ENCODE measurements at places on chromosomes 4 and X.

DNA sequence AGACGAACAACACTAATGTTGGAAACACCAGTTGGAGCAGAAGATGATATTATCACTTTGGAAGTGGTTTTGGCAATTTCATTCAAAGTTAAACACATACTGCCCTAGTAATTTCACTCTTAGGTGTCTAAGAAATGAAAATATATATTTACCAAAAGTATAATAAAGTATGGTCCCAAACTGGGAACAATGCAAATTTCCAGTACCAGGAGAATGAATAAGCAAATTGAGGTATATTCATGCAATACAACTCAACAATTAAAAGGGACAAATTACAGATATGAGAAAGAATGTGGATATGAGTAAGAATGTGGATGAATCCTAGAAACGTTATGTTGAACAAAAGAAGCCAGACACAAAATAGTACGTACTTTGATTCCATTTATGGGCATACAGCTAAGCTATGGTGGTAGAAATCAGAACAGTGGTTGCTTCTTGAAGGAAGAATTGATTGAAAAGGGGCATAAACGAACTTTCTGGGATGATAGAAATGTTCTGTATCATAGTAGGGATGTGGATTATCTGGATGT lies 10.0 kb downstream of the ELMOD2 start:
- no peak for DNase-seq

DNA sequence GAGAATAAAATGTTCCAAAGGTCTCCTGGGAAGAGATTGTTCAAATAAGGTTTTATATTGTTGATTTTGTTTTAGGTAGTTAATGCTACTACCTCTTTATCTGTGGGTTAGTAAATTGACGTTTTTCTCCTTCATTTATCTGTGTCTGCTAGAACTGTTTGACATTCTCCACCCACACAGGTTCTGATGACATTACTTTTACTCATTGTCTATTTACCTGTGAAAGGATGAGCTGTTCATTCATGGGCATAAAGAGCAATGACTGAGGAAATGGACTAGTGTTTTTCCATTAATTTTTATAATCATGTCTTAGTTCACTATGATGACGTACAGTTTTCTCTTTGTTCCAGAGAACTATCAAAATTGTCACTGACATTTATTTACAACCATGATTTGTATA lies 75.6 kb downstream of the CPE start:
- DNase-seq: no peak

DNA sequence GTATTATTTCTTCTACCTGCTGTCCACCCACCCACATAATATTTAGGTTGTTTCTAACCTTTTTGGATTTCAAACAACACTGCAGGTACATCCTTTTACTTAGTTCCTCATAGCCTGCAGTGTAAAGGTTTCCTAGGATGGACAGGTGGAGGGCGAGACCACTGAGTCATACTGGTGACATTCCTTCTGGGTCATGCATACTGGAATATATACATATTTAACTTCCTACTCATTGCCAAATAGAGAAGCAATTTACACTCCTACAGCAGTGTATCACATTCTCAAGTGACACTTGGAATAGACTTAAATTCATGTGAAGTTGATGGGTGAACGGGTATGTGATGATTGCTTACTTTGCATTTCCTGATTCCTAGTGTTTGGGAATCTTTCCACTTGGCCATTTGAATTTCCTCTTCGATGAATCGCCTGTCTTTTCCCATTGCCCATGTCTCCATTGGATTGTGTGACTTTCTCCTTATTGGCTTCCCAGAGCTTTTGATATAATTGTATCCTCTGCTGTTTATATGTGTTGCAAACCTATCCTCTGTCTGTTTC lies 8.2 kb upstream of the PPP2R2C start:
- DNase-seq: no peak

GRCh38 chrX:70292788-70293187 lies 2.9 kb downstream of the KIF4A start:
- DNase-seq: no peak

GRCh38 chrX:139725720-139726119 lies 17.8 kb upstream of the MCF2 start:
- no peak for DNase-seq

DNA sequence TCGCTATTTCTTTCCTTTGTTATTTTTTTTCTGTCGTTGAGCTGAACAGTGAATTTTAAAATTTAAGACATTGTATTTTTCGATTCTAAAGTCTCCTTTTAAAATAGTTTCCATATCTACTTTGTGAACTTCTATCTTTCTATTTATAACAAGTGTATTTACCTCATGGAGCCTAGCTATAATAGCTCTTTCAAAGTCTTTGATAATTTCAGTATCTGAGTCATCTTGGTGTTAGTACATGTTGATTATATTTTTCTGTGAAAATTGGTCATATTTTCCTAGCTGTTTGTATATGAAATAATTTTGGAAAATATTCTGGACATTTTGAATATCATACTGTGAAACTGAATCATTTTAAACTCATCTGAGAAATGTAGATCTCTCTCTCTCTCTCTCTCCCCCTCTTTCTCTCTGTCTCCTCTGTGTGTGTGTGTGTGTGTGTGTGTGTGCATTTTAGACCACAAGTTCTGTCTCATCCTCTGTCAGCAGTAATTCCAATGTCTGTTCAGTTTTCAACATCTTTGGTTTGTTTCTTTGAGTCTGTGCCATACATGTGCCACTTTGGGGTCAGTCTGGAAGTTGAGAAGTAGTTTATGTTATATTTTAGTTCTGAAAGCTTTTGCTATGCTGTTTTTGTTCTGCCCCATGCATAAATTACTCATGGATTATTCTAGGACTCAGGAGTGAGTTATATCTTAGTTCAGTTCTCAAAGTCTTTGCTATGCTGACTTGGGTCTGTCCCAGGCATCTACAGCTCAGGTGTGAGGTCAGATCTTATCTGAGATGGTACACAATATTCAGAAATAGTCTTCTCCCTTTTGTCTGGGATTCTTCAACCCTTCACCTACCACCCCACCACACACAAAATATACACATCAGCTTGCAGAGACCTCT lies 366.4 kb upstream of the CASK start:
- no peak for DNase-seq

DNA sequence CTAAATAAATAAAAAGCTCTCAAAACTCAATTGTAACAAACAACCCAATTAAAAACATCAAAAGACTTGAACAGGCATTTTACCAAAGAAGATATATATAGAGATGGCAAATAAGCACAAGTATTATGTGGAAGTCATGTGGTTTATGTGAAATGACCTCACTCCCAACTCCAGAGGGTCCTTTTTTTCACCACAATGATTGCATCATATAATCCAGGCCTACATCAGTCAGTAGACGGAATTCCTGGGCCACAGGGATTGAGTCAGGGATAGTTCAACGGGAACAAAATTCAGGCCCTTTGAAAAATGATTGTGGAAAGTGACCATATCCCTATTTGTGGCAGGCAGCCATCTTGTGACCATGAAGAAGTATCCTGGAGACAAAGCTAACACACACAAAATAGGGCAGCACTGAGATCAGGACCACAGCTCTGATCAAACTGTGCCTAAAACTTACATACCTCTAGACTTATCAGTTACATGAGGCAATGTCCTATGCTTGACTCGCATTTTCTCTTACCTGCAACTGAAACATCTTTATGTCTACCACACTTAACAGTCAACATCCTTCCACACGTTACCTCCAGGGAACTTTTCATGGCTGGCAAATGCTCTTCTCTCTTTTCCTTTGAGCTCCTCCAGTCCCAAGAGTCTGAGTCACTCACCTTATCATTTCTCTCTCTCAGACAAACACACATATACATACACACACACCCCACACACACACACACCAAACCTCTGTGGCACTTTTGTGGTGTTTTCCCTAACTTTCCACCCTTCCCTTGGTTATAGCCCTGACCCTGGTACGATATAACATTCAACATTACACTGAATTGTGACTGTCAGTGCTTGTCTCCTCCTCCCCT lies 113.5 kb downstream of the PHF8 start:
- no peak for DNase-seq

DNA sequence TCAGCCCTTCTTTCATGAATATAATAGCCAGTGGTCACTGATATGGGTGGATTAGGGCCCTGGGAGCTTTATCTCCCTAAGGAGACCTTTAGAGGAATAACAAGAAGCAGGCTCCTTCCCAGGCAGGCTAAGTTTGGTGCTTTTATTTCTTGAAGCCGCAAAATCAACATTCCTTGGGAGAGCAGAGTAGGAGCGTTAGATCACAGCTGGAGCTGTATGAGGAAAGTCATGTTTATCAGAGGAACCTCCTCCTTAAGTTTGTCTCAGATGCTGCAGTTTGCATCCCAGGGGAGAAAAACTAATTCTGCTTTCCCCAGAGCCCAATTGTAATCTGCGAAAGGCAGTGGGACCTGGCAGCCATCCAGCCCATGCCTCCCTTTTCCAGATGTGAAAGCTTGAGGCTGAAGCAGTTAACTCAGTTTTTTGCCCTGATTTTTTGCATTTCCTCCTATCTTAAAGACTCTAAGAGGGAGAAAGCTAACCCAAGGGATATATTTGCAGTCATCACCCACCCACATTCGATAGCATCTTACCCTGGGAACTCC lies 186.0 kb upstream of the FRMPD4 start:
- no peak for DNase-seq

DNA sequence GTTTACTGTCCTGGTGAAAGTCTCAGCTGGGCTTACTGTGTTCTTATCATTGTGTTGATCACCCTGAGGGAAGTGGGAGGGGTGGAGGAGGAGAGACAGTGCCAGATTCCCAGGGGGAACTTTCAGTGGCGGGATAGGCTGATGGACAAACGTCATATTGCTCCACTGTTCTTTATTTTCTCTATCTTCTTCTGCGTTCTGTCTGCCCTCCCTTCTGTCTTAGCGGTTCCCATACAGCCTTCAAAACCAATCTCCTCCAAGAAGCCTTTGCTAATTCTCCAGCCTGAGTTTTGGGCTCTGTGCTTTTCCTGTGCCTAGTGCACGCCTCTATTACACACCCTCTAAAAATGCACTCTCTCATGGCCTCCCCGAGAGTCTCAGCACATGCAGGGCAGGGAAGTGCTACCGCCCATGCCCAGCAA lies 448.7 kb upstream of the FAT1 start:
- DNase-seq: no peak

DNA sequence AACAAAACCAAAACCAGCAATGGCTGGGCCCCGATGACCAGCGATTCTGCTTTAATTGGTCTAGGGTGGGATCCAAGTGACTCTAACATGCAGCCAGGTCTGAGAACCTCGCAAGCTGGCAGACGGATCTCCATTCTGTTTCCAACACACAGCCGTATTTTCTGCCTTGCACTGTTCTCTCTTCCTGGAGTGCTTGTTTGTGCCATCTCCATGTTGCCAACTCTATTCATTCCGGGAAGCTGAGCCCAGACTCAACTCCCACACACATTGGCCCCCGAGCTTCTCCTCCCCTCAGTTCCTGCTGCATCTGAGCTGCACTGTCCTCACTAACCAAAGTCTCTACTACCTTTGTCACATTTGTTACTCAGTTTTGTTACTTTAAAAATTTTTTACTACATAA lies 35.6 kb downstream of the GEMIN8 start:
- DNase-seq: no peak

- DNase-seq: no peak
These were observed 139.7 kb upstream of the GLRA2 start for GRCh38 chrX:14389682-14390081.

GRCh38 chrX:49878834-49879655 lies at the start of gene USP27X:
TSS of gene USP27X (plus strand) at chrX:49879484. CDS start at chrX:49880308, 824 bp downstream.
- peak; percentile 66 for DNase-seq

DNA sequence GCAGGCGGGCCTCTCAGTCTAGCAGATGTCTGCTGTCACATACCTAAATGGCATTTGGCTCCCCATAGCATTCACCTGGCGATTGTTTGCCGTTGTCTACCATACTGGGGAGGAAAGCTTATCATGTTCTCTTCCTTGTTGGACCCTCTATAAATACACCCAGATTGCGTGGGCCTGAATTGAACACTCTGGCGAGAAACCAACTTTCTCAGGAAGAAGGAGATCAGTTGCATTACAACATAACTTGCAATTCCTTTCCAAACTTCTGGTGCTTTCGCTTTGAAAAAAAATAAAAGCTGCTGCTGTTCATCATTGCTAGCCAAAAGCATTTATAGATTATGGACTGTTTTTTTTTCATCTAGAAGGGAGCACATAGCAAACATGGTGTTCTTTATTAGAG lies 230.0 kb upstream of the GPC4 start:
- no peak for DNase-seq

GRCh38 chr4:8581094-8581861 lies 1.1 kb downstream of the GPR78 start:
- DNase-seq: no peak
